ENCODE measurements at places on chromosomes 4 and X. TPM values are rescaled to one million over a fixed set of nuclear protein-coding genes. Genes with fewer than 3 reads are reported as not detected.

The SPARCL1 gene
- total RNA-seq, result 0.57 TPM

The FAM47B gene
- not detected for total RNA-seq

The PTPN13 gene
- total RNA-seq, result 12.5 TPM

The SOD3 gene
- total RNA-seq, result 1.0 TPM

- no peak for DNase-seq
These were observed 4.5 kb upstream of the GRSF1 start for GRCh38 chr4:70844180-70844579.

DNA sequence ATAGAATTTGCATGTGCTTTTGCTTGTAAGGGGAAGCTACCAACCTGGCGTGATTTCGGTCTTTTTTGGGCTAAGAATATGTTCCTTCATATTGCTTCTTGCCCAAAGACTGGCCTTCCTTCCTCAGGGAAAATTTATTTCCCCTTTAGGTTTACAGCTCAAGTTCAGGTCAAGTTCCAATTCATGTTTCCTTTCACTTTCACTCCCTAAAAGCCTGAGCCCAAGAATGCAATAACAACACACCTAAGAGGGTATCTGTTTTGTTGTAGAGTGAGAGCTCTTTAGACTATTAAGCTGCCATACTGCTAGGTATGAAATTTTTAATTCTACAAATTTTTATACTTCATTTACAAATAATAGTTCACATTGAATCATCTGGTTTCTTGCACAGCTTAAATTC, 299.6 kb downstream of the TLL1 start:
- DNase-seq, result no peak

DNA sequence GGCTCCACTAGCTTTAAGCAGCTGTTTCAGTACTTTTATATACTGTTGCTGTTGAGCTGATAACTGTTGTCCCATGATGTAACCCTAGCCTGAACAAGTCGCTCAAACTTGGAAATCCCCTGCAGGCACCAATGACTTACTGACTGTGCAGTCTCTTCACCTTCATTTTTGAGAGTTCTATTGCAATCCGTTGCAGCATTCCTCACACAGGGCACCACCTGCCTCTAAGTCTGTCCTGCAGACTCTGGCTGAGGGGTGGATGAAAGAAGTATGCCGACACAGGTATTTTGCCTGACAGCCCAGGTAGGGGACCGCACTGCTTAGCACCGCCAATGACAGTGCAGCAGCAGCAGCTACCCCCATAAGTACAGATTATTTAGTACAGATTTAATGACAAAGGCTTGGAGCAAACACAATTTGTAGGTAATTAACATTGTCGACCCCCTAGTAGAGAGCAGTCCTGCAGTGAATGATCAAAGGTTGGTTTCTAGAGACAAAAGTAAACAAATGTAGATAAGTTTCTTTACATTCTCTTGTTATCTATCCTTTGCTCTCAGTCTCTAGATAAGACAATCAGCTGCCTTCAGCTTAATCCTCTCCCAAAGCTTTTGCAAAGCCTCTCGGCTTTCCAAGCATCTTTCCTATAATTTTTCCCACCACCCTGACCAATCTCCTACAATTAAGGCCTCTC, 205.0 kb downstream of the PABPC4L start:
- DNase-seq, result no peak

DNA sequence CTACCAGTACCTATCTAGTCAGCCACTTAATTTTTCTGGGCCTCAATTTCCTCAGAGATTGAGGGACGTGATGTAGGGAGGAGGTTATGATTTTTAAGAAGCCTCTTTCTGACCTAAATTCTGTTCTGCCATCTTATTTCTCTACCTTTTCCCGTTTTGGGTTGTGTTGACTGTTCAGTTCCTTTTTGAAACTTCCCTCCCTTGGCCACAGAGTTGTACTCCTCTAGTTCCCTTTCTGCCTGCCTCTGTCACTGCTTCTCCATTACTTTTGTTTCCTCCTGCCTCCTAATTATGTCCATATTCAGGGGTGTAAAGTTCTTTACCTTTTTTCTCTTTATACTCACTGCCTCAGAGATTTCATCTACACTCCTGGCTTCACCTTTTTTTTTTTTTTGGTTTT, 25.4 kb downstream of the CLCN5 start:
- DNase-seq, result no peak
